ENCODE measurements at places on chromosomes 2 and 18.
A peak's percentile ranks its signal among the peaks of the same experiment; 100 is the strongest.

DNA sequence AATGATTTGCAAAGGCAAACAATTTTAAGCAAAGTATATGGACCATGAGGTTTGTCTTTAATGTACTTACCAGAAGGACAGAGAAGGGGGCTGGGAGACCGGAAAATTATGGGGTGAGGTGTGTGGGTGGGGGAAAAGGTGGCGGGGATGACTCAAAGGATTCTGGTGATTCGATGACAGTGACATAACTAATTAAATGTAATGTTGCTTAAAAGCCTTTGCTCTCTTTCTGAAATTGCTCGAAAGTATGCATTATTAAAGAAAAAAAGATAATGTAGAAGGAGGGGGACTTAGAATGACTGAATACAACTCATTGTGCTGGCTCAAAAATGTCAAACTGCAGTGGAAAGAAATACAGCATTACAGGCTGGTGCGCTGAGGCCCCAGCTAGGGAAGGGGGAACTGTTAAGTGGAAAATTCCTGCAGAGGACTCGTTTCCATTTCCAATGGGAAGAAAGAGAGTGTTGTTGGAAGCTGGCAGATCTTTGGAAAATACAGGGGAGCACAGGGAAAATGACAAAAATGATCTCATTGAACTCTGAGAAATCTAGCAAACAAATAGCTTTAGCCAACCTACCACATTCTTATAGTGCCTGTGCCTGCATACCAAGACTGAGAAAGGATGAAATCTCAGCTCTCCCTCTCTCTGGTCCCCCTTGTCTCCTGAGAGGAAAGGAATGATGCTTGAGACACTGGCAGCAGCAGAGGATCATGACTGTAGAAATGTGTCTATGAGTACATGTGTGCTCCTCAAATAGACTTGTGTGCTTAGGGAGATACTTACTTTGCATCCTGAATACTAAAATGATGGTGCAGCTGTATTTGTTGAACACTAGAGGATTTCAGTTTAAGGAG lies 632.4 kb downstream of the NYAP2 start:
- peak; percentile 65 for DNase-seq

DNA sequence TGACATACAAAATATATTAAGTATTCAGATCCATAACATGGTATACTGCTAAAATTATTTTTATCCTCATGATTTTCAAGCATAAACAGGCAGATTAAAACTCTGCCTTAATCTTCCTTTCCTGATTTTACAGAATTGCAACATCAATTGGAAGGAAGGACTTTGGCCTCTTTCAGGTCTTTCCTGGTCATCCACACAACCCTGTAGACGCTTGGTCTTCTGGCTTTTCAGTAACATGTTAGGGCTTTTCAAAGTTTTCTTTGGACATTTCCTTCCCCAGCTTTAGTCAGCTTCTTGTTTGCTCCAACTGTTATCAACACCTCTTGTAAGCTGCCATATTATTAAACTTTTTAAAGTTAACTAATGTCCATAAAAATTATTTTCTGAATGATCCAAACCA lies 1364.9 kb upstream of the NRXN1 start:
- DNase-seq, result no peak

DNA sequence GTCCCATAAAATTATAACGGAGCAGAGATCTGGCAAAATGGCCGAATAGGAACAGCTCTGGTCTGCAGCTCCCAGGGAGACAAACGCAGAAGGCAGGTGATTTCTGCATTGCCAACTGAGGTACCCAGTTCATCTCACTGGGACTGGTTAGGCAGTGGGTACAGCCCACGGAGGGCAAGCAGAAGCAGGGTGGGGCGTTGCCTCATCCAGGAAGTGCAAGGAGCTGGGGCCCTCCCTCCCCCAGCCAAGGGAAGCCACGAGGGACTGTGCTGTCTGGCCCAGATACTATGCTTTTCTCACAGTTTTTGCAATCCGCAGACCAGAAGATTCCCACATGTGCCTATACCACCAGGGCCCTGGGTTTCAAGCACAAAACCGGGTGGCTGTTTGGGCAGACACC lies 22.8 kb downstream of the ICA1L start:
- DNase-seq, result peak; percentile 11

GRCh38 chr2:13601506-13601905 lies 884.8 kb downstream of the TRIB2 start:
- no peak for DNase-seq

- DNase-seq, result no peak
Observed at GRCh38 chr2:120700659-120701058, 35.0 kb upstream of the GLI2 start.

DNA sequence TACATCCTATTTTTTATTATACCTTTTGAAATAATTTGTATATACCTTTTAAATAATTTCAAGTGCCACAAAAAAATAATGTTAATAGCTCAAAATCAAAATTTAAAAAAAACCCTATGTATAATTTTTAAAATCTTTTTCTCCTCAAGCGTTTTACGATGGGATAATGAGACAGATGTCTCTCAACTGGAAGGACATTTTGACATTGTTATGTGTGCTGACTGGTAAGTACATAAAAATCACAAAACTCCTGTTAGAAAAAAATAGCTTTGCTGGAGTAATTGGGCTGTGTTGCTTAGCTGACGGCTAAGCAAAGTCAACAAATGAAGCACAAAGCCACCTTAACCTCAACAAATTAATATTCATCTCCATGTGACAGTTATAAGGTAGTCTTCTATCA lies 198.0 kb upstream of the SIX3 start:
- DNase-seq, result no peak

DNA sequence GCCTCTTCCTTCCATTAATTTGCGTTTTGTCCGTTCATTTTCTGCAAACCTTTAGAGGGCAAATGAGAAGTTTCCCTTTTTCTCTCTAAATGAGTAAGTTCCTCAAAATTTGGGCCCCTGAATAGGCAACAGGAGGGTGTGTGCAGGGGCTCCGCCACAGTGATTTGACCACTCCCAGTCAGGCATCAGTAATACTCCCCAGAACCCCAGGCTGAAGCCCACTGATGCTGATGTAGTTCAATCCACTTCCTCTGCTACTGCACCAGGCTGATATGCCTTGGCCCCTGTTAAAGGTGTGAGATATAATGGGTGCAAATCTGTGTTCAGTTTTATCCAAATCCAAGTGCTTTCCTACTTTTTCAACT lies 1150.0 kb downstream of the RPIA start:
- no peak for DNase-seq

All from AG10803 (cell line).